Activated CD4-positive, alpha-beta T cell treated with anti-CD3 and anti-CD28 coated beads for 36 hours (primary cell): ENCODE measurements at places on chromosomes 6 and 20. TPM values are rescaled to one million over a fixed set of nuclear protein-coding genes. Genes with fewer than 3 reads are reported as not detected.

GRCh38 chr6:134026597-134026996 is 25.8 kb downstream of the SLC2A12 start:
- DNase-seq: no peak

- DNase-seq: no peak
These were observed 160.6 kb downstream of the SMOC2 start for GRCh38 chr6:168601546-168601945.

DNA sequence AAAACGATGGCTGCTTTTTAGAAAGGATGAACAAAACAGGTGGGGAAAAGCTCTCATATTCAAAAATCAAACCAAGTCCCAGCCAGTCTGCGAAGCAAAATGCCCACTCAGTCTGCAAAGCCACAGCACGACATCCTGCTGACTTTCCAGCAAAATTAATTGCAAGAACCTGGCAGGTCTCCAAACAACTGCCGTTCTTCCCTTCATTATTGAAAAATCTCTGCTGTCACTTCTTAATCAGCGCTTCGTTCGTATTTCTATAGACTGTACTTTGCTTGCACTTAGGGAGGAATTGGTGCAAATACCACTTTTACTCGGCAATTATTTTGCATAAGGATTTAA is 222.4 kb downstream of the CBLN4 start:
- no peak for DNase-seq

- DNase-seq: no peak
These were observed 28.9 kb downstream of the TREM1 start for GRCh38 chr6:41257369-41258195.

DNA sequence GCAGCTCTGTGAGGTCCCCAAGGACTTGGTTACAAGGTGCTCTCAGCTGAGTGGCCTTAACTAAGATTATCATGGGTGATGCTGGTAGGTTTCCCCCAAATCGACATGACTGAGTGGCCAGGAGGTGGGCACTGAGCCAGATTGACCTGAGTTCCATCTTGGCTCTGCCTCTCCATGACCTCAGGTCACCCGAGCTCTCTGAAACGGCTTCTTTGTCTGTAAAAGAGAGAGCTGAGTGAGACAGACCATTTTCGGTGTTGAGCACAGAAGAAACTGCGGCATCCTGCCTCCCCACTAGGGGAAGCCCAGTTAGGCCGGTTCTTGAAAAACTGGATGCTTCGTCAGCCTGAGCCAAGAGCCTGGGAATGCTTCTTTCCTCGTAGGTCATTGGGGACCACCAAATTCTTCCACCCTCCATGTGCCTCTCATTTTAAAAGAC is 14.1 kb upstream of the STX16 start:
- no peak for DNase-seq

- no peak for DNase-seq
These were observed 128.6 kb downstream of the UNC5CL start for GRCh38 chr6:40910260-40910893.

DNA sequence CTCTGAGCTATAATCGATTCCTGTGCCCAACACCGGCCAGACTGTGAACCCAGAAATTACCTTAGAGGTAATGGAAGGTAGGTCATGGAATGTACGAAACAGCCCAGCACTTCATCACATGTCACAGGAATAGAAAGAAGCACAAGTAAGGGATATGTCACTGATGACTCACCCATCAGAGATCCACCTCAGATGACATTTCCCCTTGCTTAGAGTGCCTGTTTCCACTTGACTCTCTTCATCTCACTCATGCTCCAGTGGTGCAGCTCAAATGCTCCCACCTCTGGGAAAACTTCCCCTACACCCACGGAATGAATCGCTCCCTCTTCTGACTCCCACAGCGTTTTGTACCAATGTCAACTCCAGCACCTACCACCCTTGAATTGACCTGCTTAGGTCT is 381.6 kb upstream of the CNR1 start:
- no peak for DNase-seq

DNA sequence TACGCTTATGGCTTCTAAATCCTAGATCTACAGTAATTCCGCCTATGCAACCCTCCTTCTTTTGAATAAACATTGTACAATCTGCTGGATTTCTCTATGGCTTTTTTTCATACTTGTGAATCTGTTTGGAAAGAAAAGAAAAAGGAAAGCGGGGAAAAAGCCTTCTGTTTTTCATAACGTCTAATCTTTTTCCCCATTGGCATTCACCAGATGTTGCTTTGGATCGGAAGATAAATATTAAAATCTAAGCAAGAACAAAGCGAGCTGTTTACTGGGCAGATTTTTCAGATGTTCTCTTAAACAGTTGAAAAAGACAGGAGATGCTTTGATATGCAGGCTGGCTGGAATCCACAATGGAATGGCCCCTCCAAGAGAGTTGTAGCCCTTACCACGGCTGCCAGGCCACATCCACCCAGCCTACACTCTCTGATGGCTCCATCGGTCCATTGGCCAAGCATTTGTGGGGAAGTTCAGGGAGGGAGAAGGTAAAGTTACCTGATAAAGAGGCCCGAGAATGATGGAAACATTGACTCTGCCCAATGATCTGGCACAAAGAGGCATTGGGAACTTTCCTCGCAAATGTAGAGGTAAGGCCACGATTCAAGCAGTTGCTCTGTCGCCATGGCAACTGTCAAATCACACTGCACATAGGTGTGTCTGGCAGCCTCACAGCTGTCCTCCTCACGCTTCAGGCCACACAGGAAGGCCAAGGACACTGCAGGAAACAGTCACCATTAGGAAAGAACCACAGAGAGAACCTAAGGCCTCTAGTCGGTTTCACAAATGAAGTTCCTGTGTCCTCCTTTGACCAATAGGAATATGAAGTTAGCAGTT is 70.3 kb downstream of the PKHD1 start:
- no peak for DNase-seq

DNA sequence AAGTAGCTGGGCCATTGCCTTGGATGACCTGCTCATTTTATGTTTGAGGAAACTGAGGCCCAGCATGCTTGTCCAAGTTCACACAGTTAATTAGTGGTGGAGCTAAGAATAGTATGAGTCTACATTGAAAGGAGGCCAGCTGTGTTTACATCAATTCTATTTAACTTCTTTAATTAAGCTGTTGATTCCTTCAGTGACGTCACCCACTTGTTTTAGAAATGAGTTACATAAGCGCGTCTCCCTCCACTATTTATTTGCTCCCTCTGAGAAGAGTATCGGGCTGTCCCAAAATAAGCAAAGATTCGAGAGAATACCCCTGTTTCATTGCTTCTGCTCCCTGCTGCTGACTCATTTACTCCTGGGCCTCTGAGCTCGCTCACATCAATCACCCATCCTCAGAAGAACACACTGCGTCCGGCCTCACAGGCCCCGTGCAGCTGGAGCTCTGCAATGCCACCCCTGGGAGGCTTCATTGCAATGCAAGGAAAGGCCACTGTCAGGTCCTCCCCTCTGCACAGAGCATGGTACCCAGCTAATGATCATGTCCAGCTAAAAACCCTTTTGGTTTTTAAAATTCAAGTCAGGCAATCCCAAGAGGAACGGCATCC is 74.8 kb upstream of the BMP2 start:
- DNase-seq: no peak

DNA sequence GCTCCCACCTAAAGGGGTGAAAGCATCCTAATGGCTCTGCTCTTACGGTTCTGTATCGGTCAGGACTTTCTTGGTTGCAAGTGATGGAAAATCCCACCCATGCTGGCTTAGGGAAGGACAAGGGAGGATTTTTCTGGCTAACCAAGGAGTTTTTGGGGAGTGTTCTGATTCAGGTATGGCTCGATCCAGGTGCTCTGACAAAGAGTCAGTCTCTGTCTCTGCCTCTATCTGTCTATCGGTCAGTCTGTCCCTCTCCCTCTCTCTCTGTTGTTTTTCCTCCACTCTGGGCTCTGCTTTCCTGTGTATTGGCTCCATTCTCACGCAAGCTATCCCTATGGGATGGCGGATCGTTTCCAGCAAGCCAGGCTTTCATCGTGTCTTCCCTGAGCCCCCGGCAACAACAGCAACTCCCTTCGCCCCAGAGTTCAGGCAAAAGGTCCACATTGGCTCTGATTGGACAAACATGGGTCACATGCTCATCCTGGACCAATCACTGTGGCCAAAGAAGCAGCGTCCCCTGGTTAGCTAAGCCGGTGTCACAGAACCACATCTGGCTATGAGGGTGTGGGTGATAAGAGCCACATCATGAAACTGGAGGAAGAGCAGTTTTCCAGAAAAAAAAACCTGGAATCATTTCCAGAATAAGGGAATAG is 160.3 kb downstream of the BMP7 start:
- no peak for DNase-seq

- DNase-seq: no peak
These were observed 11.5 kb upstream of the POPDC3 start for GRCh38 chr6:105191351-105191750.

DNA sequence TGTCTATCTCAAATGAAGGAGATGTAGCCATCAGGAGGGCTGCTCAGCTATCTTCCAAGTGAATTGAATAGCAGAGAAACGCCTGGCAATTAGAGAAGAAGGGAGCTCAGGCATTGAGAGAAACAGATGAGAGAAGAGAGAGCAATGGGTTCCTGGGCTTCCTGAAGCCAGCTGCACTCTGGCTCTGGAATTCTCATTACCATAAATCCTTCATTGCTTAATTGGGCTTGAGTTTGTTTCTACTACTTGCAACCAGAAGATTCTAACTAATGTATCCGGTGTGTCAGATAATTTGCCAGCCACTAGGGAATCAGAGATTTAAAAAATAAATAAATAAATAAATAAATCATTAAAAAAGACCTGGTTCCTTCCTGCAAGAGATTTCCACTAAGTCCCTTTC is 25.0 kb upstream of the CDKAL1 start:
- no peak for DNase-seq

GRCh38 chr6:75347898-75348610 is 63.5 kb upstream of the TMEM30A start:
- no peak for DNase-seq

GRCh38 chr6:117411474-117411873 is 14.3 kb downstream of the ROS1 start:
- no peak for DNase-seq

- no peak for DNase-seq
These were observed 120.6 kb upstream of the AGPAT4 start for GRCh38 chr6:161394437-161394836.

- no peak for DNase-seq
These were observed 135.9 kb downstream of the OLIG3 start for GRCh38 chr6:137358273-137358672.

DNA sequence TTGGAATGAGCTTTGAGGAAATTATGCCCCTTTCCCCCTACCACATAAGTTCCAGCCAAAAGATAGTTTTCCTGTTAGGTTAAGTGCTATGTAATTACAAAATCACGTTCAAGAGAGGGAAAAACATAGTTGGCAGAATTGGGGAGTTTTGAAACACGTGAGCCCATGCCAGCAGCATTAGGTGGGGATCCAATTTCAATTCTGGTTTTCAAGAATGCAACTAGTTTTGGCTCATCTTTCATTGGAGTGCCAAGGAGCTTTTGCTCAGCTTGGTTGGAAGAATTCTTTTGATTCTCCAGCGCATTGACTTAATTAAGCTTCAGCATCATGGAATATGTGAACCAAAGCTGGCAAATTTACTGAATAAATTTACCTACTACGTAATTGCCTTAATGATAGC is 95.9 kb downstream of the SAMD5 start:
- DNase-seq: no peak

- DNase-seq: no peak
These were observed 206.8 kb upstream of the ARG1 start for GRCh38 chr6:131366223-131366622.

GRCh38 chr6:64786736-64787135 is 920.3 kb downstream of the EYS start:
- DNase-seq: no peak

DNA sequence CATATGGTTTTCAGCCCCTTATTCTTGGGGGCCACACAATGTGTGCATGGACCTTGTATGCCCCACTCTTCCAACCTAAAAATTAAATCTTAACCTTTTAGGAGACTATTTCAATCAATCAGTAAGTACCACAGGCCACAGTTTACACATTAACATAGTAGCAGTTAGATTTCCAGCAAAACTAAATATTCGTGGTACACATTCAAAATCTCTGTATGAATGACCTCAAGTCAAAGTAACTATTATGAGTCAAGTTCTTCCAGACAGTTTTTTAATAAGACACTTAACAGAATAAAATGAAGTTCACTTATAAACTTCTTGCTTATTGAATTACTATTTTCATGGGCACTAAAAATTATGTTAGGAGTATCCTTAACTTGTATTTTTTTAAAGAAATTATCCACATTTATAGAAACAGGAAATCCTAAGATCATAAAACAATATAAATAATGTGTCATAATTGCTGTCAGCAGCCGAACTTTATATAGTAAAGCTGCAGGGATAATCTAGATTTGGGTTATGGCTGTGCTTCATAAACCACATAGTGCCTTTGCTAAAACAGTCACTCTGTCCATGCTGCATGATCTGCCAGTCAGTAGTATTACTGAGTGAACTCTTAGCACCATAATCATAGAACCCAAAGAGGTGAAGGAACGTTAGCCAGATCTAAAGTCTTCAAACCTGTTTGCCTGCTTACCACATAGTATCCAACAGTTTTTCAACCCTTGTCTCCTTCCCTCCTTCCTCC is 21.7 kb downstream of the SEC63 start:
- no peak for DNase-seq

- no peak for DNase-seq
These were observed 101.2 kb downstream of the MYO6 start for GRCh38 chr6:75850026-75850833.

BPIFA1 gene
- total RNA-seq: not detected

CDSN gene
- not detected for total RNA-seq

FAM217A gene
- not detected for total RNA-seq

ZNF341 gene
- 6.1 TPM for total RNA-seq

SNAI1 gene
- 0.34 TPM for total RNA-seq

IP6K3 gene
- total RNA-seq: not detected

GNAS-AS1 gene
- 1.9 TPM for total RNA-seq

MEP1A gene
- total RNA-seq: not detected

FERMT1 gene
- total RNA-seq: 0.30 TPM

MCHR2 gene
- total RNA-seq: not detected

ADGRF1 gene
- total RNA-seq: not detected

COL9A3 gene
- not detected for total RNA-seq
